ENCODE measurements at places on chromosomes 7 and 10.

DNA sequence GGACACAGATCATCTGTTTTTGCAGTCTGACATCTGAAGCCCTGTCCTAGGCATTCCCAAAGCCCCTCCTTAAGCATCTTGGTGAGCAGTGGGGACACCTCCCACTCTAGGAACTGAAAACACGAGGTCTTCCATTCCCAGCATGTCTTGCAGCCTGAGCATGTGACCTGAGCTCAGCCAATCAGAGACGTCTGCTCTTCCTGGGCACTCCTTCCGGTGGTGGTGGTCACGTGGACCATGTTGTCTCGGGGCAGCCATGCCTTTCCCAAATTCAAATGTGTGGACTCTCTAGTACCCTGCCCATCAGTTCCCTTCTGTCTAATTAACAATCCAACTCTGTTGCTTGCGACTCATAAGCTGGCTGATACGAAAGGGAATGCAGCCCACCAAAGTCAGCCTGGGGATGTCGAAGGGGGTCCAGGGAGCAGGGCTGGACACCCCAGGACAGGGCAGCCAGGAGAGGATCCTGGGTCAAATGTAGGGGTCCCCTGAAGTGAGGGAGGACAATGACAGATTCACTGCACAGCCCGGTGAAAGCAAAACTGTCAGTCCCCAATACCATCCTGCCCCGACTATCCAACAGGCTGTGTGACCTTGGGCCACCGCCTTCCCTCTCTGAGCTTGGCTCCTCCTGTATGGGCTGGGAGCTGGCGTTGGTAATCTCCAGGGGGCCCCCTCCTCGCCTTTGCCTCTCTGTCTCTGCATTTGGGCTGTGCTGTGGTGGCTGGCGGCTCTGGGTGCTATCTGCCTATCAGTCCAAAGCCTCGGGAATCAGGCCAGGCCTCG, 57.4 kb upstream of the BAIAP2L1 start:
- no peak for DNase-seq

DNA sequence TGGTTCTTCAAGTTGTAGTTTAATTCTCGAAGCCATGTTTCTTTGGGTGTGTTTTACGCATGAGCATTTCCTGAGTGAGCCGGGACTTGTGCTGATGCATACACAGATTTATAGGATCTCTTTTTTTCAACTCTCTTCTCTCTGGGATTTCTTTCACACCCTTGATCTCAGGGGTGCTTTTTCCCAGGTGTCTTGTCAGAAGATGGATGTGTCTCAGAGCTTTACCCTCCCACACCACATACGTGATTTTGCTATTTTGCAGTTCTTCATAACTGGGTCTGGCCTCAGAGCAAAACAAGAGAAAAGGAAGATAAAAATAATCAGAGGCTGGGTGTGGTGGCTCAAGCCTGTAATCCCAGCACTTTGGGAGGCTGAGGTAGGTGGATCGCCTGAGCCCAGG, 177.0 kb downstream of the CAMK1D start:
- DNase-seq, result no peak

DNA sequence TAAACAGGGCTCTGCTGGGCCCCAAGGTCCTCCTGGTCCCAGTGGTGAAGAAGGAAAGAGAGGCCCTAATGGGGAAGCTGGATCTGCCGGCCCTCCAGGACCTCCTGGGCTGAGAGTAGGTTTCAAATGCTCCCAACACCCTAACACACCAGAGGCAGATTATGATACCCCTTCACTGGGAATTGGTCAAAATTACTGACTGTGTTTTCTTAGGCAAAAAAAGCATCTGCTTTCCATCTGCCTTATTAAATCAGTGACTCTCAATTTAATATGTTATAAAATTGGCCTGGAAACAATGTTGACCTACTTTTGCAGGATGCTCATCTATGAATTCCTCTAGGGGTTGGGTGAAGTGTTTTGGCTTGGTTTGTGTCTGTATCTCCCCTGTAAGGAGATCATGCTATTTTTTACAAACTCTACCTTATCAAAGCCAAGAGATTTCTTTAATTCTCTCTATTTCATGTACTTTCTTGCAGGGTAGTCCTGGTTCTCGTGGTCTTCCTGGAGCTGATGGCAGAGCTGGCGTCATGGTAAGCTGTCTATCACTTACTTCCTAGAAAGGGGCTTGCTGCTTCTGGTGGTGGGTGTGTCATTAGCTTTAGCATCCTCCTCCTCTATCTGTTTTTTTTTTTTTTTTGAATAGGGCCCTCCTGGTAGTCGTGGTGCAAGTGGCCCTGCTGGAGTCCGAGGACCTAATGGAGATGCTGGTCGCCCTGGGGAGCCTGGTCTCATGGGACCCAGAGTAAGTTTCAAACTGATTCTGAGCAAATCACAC, 15.9 kb downstream of the COL1A2 start:
- DNase-seq, result no peak

DNA sequence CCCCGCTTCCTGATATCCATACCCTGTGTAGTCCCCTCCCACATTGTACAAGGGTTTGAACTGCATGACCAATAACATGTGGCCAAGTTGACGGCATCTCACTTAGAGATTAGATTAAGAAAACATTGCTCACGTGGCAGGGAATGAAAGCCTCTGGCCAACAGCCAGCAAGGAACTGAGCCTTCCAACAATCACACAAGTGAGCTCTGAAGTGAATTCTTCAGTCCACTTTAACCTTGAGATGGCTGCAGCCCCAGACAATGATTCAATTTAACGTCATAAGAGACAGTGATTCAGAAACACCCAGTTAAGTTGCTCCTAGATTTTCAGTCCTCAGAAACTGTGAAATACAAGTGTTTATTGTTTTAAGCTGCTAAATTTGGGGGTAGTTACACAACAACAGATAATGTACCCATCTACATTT, 165.9 kb upstream of the PLXNA4 start:
- peak; percentile 55 for DNase-seq

DNA sequence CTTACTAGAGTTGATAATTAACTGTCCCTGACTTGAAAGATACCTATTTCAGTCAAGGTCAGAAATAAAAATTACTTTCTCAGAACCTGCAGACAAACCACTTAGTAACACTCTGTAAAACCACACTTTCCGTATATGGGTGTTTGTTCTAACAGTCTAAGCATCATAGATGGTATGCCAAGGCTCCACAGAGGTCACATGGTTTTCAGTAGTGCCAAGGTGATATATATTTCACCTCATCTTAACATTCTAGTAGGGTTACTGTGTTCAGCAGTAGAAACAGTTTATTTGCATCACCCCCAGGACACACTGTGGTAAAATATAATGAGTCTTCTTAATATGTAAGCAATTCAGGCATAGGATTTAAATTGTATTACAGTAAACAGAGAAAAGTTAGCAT, 61.5 kb downstream of the KCND2 start:
- DNase-seq, result no peak

GRCh38 chr10:103811463-103811862, 43.9 kb downstream of the SH3PXD2A start:
- DNase-seq, result no peak

GRCh38 chr10:5076615-5077014, 17.6 kb upstream of the AKR1C3 start:
- no peak for DNase-seq

DNA sequence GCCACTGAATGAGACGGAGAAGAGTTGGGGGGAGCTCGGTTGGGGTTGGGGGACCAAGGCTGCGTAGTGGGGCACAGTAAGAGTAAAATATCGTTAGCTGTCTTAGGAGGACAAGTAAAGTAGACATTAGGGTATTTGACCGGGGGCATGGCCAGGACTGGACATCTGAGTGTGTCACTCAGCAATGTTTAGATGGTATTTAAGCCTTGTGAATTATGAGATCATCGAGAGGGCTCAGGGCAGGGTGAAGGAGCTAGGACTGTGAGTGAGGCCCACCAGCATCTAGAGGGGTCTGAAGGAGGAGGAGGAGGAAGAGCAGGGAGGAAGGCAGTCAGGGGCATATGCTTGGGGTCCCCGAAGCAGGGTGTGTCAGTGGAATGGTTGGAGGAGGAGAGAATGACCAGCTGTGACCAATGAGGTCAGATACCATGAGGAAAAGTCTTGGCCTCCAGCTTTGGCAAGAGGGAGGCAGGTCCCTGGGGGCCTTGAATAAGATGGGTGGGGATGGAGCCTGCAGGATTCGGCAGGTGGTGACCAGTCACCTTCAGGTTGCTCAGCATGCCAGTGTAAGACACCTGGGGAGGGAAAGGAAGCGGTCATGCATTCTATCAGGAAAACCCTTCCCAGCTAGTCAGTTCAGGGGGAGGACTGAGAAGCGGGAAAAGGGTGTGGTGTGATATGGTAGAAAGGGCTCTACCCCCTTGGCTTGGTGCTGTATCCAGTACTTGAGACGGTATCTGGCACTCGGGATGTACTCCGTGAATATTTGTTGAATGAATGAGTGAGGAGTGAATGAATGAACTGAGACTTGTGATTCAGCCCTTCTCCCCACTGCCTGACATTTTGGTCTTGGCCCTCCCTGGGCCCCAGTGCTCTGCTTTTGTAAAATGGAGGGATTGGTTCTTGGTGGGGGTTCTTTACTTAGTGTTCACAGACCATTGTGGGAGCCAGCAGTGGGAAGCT, 34.8 kb upstream of the SH2D4B start:
- DNase-seq, result no peak

DNA sequence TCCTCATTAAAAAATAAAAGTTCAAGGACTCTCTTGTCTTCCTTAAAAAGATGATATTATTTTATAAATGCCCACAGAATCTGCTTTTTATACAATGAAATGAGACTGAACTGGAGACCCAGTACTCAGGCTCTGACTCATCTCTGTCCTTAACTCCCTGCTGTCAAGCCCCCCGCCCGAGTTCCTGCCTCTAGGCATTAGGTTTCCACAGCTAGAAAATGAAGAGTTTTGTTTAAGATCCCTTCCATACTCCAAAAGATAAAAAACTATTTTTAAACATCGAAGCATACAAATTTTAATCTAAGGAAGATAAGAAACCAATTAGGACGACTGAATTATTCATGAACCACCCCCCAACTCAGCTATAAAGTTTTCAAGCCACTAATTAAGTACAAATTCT, 97.7 kb upstream of the FEZF1 start:
- DNase-seq, result no peak

GRCh38 chr7:44967571-44968446, 11.0 kb downstream of the MYO1G start:
- no peak for DNase-seq

DNA sequence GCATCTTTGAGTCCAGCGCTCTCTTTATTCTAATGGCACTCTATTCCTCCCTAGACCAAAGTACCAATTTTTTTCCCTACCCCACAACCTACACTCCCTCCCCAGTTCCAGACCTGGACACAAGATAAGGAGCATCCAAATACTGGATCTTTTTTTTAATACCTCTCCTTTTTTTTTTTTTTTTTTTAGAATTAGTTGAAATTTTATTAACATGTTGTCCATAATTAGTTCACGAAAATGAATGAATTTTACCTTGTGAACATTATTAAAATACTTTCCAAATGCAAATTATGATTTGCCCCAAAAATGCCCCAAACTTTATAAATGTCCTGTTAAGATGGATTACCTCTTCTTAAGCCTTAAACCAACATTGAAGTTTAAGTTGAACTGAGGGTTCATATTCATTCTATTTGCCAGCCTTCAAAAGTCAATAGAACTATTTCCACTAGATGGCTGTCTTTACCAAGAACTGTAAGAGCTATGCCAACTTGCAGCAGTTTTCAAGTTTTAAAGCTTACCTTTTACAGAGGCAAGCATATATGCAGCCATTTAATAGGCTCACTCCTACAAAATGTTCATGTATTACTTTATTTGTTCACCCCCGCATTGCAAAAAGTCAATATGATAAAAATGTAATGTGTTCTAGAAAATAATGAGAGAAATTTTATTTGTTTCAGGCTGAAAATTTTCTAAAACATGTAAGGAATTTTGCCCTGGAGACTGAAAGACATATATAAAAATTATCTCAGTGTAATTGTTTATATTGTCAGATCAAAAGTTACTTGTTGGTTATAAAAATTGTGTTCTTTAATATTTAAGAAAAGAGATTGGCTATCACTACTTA, 39.7 kb upstream of the TNKS2 start:
- peak; percentile 14 for DNase-seq

GRCh38 chr7:91345449-91345848, 81.2 kb downstream of the FZD1 start:
- DNase-seq, result no peak

Measured in AG04449 (cell line).